ENCODE measurements at places on chromosomes 3 and 15.

DNA sequence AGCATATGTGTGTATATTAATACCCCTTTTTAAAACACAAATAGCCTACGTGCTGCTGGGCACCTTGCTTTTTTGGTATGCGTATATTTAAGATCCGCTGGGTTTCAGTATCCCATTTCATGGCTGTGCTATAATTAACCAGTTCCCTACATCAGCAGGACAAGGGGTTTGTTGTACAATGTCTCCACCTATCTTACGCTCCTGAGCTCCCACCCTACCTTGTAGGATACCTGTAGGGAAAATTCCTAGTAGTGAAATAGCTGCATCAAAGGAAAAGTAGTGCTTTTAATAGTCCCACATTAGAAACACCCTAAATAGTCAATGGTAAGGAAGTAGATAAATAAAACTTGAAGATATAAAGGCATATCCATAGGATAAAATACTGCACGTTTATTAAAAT, 1.4 kb downstream of the MAP6D1 start:
- no peak for DNase-seq

DNA sequence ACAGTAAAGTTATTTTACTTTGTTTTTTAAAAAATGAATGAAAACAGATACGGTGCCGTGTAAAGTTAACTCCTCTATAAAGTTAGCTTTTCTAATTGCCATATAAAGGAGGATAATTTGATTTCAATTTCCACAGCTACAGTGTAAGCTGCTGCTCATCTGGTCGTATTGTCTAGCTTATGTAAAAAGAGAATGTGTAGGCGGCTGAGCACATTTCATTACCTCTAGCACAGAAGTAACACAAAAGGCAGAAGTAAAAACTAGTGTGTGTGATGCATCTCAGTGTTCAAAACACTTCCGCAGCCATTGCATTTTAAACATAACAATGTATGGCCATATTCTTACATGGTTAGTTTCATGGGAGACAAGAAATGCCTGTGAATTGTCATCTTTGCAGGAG, 105.0 kb upstream of the P2RY1 start:
- DNase-seq, result no peak

GRCh38 chr3:177538750-177539730, 341.8 kb upstream of the TBL1XR1 start:
- peak; percentile 29 for DNase-seq

DNA sequence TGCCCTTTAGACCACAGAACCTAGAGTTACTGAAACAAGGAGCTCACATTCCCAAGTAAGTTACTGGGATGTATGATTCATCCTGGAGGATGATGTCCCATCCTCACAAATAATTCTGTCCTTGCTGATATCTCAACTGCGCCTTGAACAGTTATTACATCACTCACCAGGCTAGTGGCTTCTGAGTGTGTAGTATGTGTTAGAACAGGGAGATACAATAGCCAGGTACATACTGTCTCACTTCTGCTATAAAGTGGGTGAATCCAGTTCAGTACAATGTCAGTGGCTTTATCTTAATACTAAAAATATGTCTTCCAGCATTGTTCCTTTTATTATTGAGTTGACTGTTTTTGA, 483.2 kb upstream of the FRG2C start:
- DNase-seq, result no peak

GRCh38 chr3:174335910-174336309, 523.2 kb upstream of the NAALADL2 start:
- no peak for DNase-seq

DNA sequence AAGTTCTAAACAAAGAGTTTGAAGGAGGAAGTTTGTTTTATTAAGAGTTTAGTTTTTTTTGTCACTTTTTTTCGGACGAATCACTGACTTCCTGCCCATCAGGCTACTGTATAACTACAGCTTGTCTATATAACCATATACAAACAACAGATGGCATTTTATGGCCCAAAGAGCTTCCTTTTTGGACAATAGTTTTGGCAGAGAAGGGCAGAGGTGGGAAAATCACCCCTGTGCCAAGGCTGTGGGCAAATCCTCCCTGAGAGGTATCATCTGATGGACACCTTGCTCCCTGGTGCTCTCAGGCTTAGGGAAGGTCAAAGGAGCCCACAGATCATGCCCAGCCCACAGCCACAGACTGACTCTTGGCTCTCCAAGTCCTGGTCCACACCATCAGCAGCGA, 113.4 kb downstream of the OXNAD1 start:
- no peak for DNase-seq

DNA sequence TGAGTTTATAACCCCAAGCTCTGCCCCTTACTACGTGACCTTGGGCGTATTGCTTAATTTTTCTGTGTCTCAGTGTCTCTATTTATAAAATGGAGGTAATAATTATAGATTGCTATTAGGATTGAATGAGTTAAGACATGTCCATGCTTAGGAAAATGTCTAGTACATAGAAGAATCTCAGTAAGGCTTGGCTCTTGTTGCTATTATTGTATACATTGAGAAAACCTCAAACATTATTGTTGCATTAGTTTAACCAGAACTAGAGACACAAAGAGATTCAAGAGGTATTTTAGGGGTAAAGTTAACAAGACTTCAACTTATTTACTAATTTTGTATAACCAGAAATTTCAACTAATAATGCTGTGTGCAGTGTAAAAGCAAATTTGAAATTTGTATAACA, 66.7 kb downstream of the MEF2A start:
- DNase-seq, result no peak

DNA sequence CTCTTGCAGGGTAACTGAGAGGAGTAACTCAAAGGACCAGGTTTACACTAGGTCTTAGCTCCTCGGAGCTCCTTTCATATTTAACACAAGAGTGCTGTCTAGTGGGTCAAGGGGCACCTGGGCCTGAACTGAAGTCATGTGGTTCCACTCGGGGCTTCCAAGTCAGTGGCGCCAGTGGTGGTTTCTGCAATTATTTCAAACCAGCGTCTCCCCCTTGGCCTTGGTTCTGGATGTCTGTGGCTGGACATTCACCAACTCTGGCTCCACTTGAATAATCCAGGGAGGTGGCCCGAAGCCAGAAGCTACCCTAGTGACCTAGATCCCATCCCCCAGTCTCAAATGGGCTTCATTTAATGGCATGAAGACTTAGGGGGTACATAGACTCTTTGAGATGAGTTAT, 144.3 kb upstream of the ADAMTS9 start:
- no peak for DNase-seq

DNA sequence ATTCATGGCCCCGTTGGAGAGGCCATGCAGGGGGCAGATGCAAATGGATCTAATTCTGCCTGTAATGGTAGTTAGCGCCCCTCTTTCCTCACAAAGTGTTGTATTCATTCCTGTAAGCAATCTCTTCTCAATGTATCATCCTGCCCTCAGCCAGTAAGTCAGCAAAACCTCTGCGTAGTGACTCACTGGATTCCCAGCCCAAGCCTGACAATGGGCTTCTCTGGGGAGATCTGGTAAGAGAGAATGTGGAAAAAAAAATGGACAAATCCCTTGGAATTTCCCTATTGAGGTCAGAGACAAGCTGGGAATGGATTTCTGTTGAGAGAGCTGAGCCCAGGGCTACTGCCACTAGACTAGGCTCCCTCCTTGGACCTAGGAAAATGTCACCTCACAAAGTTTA, 25.4 kb downstream of the ADPGK start:
- no peak for DNase-seq

- DNase-seq, result no peak
Observed at GRCh38 chr3:161575901-161576300, 79.3 kb downstream of the OTOL1 start.

- DNase-seq, result no peak
Observed at GRCh38 chr3:32437896-32438295, 46.2 kb downstream of the CMTM7 start.

All from DMS153 (cell line).